ENCODE measurements at places on chromosomes 6 and 20.

DNA sequence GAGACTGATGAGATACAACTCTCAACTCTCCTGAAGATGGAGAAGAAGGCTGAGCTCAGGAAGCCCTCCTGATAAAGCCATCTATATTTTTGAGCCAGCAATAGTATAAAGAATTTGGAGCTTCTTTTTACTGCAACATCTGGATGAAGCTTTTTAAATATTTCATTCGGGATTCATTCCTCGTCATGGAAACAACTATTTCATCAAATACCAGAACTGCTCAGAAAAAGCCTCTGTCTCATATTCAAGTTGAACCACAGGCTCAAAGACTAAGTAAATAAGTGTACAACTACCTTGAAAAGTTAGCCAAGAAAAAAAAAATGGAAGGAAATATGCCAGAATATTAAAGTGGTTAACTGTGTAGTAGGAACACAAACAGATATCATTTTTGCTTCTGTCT is 37.8 kb downstream of the PTPRT start:
- no peak for DNase-seq

GRCh38 chr6:3891883-3892282 is 42.7 kb downstream of the FAM50B start:
- DNase-seq, result no peak

DNA sequence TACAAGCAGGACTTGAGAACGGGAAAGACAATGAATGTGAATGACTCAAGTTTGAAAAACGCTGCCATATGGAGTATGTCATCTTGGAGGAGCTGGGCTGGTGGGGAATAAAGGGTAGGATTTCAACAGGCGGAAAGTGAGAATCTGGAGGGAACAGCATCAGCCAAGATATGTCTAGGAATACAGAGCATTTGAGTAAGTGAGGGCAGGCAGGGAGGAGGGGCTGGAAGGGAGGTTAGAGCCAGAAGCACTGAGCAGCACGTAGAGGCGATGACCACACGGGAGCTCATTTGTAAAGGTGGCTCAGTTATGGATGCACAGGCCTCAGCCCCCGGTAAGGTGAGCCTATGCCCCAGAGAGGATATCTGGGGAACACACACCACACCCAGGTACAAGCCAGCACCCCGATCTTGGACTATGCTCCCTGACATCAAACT is 115.1 kb downstream of the ZMYND8 start:
- no peak for DNase-seq

GRCh38 chr6:53717566-53717965 is 52.0 kb upstream of the KLHL31 start:
- no peak for DNase-seq

DNA sequence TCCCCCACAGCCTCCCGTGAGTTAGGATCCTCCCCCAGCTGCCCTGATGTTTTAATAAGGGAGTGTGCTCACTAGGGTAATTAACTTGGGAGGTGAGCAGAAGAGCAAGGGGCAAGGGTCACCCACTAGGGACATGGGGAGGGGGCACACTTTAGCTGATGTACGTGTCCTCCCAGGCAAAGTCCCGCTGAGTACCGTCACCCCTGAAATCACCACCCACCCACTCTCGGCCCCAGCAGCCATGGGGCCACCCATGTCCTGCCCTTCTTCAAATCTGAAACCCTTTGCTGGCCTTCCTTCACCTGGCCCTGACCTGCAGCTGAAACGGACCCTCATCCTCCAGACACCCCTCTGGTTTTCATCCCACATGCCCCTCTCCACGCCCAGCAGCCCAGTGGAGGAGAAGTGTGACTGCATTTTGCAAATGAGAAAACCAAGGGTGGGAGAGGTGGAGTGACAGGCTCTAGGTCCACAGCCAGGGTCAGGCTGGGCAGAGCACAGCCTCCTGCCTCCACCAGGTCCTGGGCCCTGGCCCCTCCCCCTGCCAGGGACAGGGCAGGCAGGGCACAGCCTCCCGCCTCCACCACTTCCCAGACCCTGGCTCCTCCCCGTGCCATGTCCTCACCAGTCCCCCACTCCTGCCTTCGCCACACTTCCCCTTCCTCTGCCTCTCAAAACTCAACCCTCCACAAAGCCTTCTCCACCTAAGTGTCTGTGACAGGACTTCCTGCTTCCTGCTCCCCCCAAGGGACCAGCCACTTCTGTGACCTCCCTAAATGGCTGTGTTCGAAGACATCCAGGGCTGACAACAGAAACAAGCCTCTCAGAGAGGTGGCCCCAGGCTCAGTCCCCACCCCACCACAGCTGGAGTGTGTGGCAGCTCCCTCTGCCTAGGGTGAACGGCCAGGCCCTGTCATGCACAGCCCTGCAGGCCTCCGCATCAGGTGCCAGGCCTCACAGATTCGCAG is 15.1 kb downstream of the ACSS1 start:
- no peak for DNase-seq

- DNase-seq, result no peak
Measured at GRCh38 chr6:13803581-13803980, 10.8 kb downstream of the MCUR1 start.

DNA sequence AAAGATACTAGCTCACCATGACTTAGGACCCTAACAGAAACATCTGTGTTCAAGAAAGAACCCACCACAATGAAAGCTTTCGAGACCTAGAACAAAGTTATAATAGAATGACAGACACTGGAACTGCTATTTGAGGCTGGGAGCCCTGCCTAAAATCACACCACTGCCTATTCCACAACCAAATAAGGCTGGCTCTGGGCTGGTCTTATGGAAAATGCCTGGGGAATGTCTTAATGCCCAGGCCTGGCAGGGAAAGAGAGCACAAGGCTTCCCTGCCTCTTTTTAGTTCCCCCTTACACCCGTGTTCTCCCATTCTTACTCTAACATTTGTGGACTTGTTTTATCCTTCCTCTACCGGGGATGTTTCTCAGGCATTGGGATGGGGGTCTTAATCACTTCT is 5.6 kb upstream of the METTL24 start:
- DNase-seq, result no peak

DNA sequence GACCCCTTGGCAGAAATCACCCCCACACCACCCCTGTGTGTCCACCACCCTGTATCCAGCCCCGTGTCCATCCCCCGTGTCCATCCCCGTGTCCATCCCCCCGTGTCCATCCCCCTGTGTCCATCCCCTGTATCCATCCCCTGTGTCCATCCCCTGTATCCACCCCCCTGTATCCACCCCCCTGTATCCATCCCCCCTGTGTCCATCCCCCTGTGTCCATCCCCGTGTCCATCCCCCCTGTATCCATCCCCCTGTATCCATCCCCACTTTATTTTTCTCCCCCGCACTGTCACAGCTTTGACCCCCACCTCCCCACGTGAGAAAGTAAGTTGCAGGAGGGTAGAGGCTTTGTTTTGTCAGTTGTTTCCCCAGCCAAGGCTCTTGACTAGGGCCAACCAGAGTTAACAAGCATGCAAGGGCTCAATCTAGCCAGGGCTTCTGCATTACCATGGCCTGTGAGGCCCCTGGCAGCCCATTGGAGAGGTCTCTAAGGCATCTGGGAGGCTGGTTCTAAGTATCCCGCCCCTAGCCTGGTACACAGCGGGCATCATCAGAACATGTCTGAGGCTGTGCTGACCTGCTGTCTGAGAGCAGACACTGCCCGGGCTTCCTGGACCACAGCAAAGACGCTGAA is 18.1 kb upstream of the SIRPA start:
- peak; percentile 83 for DNase-seq

- DNase-seq, result no peak
Measured at GRCh38 chr20:49503176-49503575, 20.7 kb upstream of the KCNB1 start.

DNA sequence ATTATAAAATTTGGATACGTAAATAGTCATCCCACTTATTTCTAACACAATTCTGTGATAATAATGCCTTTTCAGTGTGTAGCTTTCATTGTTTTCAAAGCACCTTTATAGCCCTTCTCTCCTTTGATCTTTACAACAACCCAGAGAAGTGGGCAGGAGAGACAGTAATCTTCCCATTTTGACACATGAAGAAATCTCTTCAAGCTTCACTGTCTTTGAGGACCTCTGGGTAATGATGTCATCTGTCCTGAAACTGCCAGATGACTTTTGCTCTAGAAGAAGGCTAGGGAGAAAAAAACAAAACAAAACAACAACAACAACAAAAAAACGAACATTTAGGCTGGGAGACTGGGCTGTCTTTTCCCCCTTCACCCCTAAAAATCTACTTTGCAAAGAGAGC is 203.0 kb downstream of the KCNQ5 start:
- DNase-seq, result no peak

DNA sequence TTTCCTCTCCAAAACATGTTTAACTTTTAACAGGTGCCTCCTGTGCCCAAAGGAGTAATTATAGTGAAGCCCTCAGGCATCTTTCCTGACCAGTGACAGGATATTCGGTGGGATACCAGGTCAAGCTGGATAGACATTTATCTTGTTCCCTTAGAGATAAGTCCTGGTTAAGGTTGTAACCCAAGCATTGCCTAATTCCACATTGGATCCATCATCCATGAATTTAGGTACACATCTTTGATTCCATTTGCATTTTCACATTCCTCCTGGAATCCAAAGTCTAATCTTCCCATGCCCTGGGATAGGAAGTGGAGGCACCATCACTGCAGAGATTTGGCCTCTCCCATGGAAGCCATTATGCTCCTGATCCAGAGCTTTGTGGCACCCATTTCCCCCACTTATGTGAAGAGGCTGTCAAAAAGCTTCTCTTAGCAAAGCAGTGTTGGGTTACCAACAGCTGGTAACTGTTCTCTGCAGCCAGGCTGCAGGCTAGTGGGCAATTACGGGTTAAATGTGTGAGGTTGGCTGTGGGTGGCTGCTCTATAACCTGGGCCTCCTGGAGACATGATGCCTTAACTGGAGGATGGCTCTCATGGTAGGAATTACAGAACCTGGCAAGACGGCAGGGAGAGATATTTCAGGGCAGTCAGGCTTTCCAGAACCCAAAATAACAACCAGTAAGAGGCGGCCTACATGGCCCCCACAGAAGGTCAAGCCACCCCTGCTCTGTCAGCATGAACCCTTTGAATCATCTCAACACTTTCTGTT is 96.9 kb upstream of the VGLL2 start:
- DNase-seq, result no peak

- DNase-seq, result no peak
Measured at GRCh38 chr20:24109537-24109936, 121.0 kb upstream of the GGTLC1 start.

DNA sequence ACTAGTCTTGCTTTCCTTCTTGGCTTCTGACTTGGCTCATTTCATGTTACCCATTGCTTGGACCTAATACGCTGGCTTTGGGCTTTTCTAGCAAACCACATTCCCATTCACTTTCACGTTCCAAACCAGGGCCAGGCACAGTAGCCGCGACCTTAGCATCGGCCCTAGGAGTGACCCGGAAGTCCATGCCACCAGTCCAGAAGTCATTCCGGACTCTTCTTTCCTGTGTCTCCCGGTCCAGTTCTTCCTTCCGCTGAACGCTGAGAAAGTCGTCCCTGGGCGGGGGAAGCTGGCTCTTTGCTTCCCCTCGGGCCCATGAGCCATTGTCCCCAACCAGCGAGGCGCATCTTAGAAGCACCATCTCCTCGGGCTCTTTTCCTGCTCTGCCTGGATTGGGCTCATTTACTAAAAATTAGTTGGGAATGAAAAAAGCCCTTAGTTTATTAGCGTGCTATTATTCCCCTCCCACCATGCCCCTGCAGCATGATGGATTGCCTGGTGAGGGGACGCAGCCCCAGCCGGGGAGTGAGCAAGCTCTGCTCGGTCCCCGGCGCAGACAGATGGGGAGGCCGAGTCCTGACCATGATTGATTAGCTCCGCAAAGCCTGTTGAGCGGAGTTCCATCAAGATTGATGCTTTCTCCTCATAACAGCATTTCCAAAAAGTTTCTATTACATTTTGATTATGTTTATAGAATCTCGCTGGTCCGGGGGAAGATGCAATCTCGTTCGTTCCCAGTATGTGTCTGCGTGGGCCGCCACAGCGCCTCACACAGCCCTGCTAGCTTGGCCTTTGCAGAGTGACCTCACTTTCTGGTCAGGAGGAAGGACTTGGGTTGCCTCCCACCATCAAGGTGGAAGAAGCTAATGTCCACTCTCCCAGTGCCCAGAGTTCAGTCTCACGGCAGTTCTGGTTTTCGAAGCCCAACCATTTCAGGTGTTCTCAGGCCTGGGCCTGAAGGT is 115.1 kb upstream of the TOP1 start:
- no peak for DNase-seq

- no peak for DNase-seq
Measured at GRCh38 chr6:168011291-168011690, 13.8 kb downstream of the KIF25 start.

DNA sequence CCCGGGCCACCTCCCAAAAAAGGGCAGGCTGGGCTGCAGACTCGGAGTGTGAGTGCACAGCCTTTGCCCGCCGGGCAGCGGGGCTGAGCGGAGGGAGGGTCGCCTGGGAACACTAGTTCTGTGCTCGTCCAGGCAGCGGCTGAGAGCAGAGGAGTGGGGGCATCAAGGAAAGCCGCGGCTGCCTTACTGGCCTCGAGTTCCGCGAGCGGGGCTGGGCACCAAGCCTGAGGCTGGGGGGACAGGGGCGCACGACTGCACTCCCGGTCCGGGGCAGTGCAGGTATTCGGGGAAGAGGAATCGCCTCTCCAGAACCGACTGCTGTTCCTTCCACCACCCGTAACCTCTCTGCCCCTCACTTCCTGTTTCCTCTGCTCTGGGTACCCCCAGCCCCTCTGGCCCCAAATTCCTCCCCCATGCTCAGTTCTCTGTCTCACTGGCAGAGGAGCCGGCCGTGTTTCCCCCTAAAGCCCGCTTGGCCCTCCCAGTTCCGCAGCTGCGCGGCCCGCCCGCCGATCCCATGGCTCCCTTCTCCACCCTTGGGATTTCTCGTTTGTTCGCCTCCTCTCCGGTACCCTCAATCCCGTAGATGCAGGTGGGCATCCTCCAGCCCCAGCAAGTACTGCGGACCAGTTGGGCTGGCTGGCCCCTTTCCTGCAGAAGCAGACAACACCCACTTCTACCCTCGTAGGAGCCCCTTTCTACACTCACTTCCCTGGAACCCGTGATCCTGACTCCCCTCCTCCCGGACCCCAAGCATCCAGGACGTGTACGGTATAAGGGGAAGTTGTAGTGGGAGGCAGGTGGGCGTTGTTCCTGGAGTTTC is 5.1 kb downstream of the RING1 start:
- peak; percentile 71 for DNase-seq

GRCh38 chr20:1442304-1442703 is 24.3 kb downstream of the NSFL1C start:
- no peak for DNase-seq

DNA sequence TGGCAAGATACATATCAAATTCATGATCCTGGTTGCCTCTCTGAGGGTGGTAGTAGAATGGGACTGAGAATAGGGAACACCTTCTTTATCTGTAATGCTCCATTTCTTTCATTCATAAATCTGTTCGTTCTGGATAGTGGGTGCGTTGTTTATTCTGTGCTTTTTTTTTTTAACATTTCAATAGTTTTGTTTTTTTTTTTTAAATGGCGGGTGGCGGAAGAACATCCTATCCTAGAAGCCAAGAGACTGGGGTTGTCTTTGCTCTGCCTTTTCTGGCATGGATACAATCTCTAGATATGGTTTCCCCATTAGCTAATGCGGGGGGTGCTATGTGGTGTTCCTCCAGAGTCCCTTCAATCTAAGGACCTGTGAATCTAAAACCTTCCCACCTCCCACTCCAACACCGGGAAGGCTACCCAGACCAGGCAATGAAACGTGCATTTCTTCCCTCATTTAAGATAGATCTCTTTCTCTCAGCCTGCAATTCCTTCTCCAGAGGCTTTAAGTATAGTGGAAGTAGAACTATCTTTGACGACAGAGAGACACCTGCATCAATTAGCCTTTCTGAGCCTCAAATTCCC is 883 bp upstream of the CCDC28A start:
- DNase-seq, result no peak

GRCh38 chr6:118280210-118280609 is 267.9 kb upstream of the PLN start:
- no peak for DNase-seq

GRCh38 chr6:35362200-35362599 is 19.8 kb downstream of the PPARD start:
- no peak for DNase-seq

All from iPS-NIHi11 (cell line).